ENCODE measurements at places on chromosomes 1 and 21.
A peak's percentile ranks its signal among the peaks of the same experiment; 100 is the strongest.

GRCh38 chr1:115310581-115311473, 27.2 kb downstream of the NGF start:
- DNase-seq, result no peak

DNA sequence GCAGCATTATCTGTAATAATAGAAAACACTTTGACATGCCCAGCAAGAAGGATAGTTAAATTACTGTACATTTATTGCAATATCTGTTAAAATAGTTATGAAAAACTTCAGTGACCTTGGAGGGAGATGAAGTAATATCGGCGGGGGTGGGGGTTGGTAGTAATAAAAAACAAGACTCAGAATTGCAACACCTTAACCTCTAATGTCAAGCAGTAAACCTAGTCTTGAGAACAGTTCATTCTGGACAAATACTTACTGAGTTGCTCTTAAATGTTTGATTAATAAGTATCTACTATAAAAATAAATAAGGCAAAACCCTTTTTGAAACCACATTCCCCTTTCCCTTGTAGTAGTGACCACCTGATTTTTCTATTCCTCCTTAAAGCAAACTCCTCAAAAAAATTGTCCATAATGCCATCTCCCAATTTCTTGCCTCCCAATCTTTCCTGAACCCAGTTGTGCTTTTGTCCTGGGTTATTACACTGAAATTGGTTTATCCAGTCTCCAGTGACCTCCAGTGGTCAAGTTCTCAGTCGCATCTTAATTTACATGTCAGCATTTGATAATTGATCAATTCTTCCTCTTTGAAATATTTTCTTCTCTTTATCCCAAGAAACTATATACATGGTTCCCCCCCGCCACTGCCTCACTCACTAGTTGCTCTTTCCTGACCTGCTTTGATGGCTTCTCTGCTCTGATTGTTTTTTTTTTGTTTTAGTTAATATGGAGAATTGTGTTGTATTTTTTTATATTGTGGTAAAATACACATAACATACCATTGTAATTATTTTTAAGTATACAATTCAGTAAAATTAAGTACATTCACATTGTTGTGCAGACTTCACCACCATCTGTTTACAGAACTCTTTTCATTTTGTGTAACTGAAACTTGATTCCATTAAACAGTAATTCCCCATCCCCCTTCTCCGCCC, 36.8 kb downstream of the RAP1A start:
- DNase-seq, result no peak

DNA sequence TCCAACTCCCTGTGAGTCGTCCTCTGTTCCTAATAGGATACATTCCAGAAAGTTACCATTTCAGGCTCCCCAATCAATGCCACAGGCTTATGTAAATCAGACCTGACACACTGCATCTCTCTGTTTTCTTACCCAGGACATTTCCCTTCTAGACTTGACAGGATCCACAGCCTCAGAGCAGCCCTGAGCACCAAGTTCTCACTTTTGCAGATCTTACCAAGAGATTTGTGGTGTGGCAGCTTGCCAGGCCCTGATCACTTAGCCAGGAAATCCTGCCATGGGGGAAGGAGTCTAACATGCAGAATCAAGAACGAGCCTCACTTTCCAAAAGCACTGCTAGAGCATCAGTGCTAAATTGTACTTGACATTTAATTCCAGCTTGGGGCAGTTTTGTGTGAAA, 202.9 kb downstream of the TBX15 start:
- no peak for DNase-seq

GRCh38 chr1:161157867-161158266, 1.4 kb upstream of the USP21 start:
- DNase-seq, result no peak

GRCh38 chr1:72109916-72110315, 172.4 kb downstream of the NEGR1 start:
- no peak for DNase-seq

GRCh38 chr1:15453734-15454133, 2.8 kb upstream of the CELA2A start:
- DNase-seq, result no peak

DNA sequence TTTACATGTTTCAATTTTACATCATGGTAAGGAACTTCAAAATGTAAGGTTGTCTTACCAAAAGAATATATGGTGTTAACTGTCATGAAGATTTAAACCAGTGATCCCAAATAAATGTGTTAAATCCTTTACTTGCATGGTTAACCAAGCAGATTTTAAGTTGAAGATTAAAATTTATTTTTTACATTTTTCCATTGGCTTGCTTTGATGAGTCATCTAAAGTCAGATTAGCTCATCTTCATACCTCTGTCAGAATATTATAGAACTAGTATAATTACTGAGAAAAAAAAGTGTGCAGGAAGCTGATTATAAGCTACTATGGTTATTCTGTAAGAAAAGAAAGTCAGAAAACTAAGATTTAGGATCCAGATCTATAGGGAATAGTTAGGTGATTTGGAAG, 95.3 kb upstream of the DPH5 start:
- no peak for DNase-seq

DNA sequence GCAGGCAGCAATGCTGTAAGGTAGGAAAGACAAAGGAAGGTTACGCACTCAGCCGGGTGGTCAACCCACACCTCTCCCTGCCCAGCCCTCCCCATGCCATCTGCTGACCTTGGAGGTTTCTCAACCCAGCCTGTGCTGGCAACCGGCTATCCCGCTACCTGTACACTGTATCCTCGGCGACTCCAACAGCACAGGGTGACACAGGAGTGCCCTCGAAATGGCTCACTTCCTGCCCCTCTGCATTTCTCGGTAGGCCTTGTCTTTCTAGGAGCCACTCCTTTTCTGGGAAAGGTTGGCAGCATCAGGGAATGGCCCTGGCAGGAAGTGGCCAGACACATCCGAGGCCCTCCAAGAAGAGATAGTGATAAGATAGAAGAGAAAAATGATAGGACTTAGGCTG, 124.0 kb downstream of the PROX1 start:
- no peak for DNase-seq

DNA sequence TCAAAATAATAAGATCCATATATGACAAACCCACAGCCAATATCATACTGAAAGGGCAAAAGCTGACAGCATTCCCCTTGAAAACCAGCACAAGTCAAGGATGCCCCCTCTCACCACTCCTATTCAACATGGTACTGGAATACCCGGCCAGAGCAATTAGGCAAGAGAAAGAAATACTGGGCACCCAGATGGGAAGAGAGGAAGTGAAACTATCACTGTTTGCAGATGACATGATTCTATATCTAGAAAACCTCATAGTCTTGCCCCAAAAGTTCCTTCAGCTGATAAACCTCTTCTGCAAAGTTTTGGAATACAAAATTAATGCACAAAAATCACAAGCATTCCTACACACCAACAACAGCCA, 442.7 kb downstream of the PTBP2 start:
- DNase-seq, result no peak

GRCh38 chr1:36803868-36804570, 230.3 kb downstream of the GRIK3 start:
- DNase-seq, result no peak

DNA sequence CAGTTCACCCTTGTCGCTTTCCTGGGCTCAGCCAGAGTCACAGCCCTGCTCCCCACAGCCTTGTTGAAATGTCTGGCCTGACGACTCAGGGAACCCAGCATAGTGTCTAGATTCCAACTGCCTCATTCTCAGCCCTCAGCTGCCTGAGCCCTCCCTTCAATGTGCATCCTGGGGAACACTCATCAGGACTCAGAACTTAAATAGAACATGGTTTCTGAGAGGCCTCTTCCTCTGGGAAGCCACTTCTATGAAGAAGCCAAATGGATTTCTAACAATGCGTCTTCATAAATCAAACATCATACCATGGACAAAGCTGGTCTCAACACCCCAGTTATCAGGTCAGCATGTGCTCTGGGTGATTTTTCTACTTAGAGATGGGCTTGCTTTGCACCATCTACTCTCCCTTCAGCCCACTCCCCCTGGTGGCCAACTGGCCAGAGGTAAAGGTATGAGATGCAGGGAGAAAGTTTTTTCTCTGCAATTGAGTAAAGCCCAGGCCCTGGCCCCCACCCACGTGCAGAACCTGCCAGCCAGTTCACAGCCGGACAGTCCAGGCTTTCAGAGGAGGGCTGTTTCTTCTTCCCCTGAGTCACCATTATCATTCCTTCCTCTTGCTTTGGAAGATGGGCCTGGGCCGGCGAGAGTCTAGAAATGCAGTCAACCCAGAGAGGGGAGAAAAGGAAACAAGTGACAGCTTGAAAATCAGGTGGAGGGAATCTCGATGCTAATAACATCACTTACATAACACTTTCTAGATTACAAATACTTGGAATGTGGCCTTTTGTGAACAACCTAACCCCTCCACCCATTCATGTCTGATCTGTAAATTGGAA, 32.1 kb downstream of the CD244 start:
- peak; percentile 83 for DNase-seq

DNA sequence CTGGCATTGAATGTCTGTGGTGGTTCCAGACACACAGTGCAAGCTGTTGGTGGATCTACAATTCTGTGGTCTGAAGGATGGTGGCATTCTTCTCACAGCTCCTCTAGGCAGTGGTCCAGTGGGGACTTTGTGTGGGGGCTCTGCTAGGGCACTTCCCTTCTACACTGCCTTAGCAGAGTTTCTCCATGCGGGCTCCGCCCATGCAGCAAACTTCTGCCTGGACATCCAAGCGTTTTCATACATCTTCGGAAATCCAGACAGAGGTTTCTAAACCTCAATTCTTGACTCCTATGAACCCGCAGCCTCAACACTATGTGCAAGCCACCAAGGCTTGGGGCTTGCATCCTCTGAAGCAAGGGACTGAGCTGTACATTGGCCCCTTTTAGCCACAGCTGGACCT, 43.0 kb downstream of the RGS18 start:
- no peak for DNase-seq

- DNase-seq, result no peak
Observed at GRCh38 chr1:17346046-17346789, 25.8 kb upstream of the PADI6 start.

DNA sequence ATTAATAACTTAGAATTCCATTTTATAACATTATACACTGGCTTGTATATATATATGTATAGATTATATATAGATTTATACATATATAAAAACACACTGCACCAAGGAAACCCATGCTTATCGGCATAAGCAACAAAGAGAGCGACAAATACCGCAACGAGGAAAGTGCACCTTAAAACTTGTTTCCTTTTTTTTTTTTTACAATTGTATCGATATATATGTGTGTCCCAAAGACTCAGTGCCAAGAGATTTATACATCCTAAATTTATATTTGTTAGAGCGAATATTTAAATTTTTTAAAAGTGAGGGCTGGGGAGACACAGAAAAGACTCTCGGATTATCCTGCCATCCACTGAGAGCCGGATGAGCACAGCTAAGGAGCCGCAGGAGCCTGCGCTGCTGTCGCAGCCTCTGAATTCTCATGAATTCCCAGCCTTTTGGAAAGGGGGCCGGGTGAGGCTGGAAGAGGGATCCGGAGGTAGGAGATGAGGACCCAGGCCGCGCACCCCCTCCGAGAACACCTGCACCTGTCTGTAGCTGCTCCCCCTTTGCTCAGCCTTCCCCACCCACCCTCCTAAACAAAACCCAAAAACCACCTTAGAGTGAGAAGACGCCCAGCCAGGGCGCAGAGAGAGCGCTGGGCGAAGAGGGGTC, 5.2 kb downstream of the DMRTA2 start:
- DNase-seq, result no peak

- DNase-seq, result no peak
Observed at GRCh38 chr1:193060406-193060805, 994 bp downstream of the RO60 start.

- peak; percentile 73 for DNase-seq
Observed at GRCh38 chr1:201042779-201043461, 19.4 kb upstream of the KIF21B start.

- no peak for DNase-seq
Observed at GRCh38 chr1:19728413-19729145, 63.9 kb downstream of the HTR6 start.

- DNase-seq, result no peak
Observed at GRCh38 chr1:175410560-175410959, 218.0 kb upstream of the KIAA0040 start.

- no peak for DNase-seq
Observed at GRCh38 chr1:151718011-151718431, 1.4 kb upstream of the CELF3 start.

DNA sequence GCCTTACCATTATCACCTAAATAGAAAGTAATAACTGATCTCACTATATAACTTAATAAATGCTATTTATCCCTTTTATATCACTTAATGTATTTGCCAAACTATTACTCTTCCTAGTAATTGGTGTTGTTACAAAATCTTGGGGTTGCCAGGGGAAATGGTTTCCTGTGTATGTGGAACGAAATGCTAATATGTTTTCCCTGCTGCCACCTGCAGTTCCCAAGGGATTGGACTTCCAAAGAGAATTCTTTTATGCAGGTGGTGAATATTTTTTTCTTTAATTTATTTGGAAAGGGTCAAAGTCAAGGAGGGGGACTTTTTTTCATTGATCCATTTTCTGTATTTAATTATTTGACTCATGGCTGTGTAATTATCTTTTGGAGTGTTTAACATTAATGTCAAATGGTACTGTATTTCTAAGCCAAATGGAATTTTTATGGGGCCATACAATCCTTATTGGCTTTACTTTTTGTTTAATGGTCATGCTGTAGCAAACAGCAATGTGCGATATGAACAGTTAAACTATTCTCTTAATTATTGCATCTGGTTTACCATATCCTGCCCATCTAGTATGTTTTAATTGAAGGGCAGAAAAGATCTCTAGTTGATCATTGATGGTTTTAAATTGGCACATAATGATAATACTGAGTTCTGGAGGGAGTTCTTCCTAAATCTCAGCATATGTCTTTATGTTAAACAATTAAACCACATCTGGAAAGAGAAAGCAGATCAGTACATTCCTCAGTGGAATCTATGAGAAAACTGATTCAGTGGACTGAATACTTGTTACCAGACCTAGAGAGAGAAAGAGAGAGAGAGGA, 486.3 kb downstream of the TTLL7 start:
- no peak for DNase-seq

DNA sequence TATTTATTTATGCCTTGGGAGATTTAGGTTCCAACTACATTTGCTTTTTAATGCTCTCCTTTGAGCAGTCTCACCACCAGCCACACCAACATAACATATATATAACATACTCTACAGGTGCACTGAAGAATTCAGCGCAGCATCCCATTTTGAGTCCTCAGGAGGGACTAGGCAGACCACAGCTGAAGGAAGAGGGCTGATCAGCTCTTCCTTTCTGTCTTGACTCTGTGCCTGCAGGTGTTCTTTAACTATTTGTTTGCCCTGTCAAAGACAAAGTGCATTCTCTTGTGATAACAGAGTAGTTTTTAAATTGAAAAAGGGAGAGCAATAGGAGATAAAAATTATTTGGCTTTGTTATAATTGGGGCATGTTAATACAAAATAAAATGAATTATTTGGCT, 17.0 kb downstream of the HIPK1 start:
- no peak for DNase-seq

GRCh38 chr1:214248311-214249085, 32.5 kb upstream of the SMYD2 start:
- no peak for DNase-seq

DNA sequence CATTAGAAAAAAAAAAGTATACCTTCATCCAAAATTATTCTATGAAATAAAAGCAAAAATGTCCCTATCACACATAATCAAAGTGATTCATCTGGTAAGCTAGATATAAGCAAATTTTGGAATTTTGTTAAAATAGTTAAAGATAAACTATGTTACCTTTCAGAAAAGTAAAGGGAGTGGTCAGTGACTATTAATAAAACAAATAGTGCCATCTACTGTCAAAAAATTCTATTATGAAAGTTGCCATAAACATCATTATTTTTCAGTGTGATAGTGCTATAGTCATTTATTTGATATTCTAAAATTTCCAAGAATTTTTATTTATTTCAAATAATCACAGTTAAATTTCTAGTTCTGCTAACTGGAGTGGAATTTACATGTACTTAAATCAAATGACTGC, 803.7 kb downstream of the KCNT2 start:
- no peak for DNase-seq

All from activated CD4-positive, alpha-beta T cell treated with anti-CD3 and anti-CD28 coated beads for 4 hours (primary cell).